ENCODE measurements at places on chromosomes 13 and 19.

GRCh38 chr19:55440411-55441105 is 2.5 kb downstream of the SHISA7 start:
- H3K4me3 ChIP-seq: no peak overlapping the region
- H3K4me1 ChIP-seq: peaks cover 10% of the 10 kb centered on the region
- no peak for DNase-seq
- H3K36me3 ChIP-seq: peaks cover 5% of the 10 kb centered on the region
- H3K27me3 ChIP-seq: peaks cover 41% of the 10 kb centered on the region

DNA sequence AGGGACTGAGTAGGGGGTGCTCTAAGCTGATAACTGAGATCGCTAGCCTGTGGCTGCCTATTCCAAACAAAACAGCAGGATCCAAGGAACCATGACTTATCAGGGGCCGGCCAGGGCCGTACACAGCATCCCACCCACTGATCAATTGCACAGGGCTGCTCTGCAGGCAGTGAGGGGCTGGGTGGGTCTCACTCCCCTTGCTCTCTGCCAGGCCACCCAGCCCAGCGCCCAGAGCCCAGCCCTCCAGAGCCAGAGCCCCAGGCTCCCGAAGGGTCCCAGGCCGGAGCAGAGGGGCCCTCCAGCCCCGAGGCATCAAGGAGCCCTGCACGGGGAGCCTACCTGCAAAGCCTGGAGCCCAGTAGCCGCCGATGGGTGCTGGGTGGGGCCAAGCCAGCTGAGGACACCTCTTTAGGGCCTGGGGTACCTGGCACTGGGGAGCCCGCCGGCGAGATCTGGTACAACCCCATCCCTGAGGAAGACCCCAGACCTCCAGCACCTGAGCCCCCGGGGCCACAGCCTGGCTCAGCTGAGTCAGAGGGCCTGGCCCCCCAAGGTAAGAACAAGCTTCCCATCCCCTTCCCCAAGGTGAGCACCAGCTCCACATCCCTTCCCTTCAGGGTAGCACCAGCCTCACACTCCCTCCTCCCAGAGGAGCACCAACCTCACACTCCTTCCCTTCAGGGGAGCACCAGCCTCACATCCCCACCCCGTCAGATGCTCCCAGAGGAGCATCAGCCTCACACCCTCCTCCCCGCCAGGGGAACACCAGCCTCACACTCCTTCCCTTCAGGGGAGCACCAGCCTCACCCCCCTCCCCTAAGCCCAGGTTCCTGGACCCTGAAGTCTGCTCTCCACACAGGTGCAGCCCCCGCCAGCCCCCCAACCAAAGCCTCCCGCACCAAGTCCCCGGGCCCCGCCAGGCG is 1.9 kb downstream of the SYDE1 start:
- peaks cover 22% of the 10 kb centered on the region for H3K36me3 ChIP-seq
- H3K27me3 ChIP-seq: peaks cover 5% of the 10 kb centered on the region
- H3K4me3 ChIP-seq: peak overlapping the region; percentile 94
- H3K27ac ChIP-seq: peak overlapping the region; percentile 85

DNA sequence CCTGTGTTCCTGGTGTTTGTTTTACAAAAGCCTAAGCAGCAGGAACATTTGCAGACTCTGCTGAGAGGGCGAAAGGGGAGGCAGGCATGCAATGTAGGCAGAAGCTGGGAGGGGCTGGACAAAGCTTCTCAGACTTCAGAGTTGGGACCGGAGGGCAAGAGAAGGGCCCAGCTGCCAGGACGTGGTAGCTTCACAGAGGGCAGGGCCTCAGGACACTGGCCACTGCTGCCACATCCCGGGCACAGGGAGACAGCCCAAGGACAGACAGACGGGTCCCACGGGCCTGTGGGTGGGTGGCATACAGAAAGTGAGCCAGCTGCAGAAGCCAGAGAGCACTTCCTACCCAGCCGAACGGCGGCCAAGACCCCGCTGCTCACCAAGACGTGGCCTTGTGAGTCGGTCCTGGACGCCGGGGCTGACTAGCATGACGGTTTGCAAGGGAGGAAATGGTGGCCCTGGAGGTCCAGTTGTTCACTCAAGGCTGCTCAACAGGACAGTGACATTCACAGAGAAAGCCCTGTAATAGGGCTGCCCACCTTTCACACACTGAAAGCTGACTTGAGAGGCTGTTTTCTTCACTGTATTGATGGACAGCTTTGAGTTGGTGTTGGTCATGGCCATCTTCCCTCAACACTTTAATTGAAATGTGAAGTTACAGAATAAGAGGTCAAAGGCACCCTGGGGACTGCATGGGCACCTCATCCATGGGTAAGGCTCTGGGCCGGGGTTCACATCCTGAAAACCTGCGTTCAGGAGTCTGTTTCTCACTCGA is 23.7 kb upstream of the TFDP1 start:
- H3K36me3 ChIP-seq: no peaks in the 10 kb centered on the region
- no peak for DNase-seq
- no peak overlapping the region for H3K27ac ChIP-seq
- H3K27me3 ChIP-seq: peaks cover 8% of the 10 kb centered on the region
- H3K4me3 ChIP-seq: no peak overlapping the region
- peaks cover 7% of the 10 kb centered on the region for H3K4me1 ChIP-seq

DNA sequence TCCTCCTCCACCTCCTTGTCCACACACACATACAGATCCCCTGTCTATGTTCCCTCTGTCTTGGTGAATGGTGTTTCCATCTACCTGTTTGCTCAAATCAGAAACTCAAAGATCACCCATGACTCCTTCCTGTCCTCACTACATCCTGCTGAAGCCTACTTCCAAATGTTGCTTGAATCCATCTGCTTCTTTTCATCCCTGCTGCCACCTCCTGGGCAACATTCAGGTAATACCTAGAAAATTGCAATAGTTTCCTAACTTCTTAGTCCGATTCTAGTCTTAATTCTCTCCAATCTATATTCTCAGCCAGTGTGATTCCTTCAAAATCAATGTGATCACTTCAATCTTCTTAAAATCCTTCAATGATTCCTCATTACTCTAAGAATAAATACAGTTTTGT is 155.5 kb upstream of the STARD13 start:
- no peak overlapping the region for H3K4me3 ChIP-seq
- H3K27ac ChIP-seq: no peak overlapping the region
- H3K4me1 ChIP-seq: peaks cover 7% of the 10 kb centered on the region
- DNase-seq: peak; percentile 23

DNA sequence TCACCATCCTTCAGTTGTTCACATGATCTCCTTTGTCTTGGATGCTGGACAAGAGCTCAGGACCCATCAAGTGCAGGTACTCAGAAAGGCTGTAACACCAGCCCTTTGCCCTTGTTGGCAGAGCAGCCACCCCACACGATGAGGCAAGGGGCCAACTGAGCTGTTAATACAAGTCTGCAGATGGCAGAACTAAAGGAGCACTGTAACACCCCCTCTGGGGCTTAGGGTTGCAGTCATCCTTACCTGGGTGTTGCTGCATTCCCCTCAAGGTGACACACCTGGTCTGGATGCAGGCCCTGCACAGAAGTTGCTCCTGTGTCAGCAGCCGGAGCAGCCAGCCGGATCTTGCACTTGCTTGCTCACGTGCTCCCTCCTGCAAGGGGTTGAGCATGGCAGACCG is 52.0 kb downstream of the STARD13 start:
- peak overlapping the region; percentile 53 for H3K27ac ChIP-seq
- no peaks in the 10 kb centered on the region for H3K27me3 ChIP-seq
- H3K4me3 ChIP-seq: no peak overlapping the region
- H3K4me1 ChIP-seq: peaks cover 95% of the 10 kb centered on the region

DNA sequence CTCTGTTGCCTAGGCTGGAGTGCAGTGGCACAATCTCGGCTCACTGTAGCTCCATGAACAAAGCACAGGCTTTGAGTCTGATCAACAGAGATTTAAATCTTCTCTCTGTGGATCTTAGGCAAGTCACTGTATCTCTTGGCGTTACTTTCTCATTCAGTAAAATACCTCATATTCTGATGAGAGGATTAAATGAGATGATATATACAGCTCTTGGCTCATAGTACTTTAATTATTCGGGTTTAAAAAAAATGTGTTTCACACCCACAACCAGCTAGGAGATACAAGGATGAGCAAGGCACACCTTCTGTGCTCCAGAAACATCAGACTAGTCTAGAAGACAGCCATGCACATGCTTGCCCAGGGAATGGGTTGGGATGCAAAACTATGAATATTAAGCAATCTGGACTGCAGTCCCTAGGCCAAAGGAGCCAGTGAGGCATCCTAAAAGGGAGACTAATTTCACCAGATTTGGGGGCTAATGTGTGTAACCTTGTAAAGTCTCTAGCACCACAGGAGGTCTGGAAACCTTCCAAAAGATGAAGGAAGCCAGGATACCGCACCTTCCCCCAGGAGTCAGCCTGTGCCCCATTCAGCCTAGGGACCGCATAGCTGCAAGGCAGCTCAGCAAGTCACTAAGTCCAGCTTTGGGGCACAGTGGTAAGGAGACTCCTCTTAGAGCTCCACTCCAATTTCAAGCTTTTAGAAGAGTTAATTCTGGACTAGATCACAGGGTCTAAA is 2.5 kb downstream of the VPS36 start:
- peaks cover 9% of the 10 kb centered on the region for H3K36me3 ChIP-seq
- H3K27me3 ChIP-seq: no peaks in the 10 kb centered on the region
- no peak overlapping the region for H3K27ac ChIP-seq
- H3K4me1 ChIP-seq: peaks cover 40% of the 10 kb centered on the region
- H3K4me3 ChIP-seq: no peak overlapping the region

DNA sequence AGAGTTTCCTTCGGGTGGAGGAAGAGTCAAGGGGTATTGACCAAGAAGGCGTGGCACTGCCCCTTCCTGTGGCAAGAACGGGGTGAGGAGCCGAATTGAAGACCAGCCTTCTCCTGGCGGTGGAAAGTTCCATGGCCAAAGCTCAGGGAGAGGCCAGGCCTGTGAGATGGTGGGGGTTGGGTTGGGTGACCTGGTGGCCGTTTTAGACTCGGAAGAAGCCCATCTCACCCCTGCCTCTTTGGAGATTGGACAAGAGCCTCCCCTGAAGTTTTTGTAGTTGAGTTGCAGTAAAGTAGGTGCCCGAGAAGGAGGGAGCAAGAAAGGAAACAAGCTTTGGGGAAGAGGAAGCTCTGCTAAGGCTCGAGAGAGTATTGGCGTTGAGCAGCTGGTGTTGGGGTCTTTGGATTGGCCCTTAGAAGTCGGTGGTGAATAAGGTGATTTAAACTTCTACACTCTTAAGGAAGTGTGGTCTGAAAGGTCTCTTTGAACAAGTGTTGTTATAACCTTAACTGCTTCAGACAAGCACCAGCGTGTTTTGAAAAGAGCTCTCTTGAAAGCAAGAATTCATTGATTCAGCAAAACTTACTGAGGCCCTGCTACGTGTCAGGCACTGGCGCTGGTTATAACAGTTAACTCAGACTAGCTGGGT is 964 bp downstream of the SPINT2 start:
- peaks cover 5% of the 10 kb centered on the region for H3K27me3 ChIP-seq
- H3K4me3 ChIP-seq: peak overlapping the region; percentile 55
- no peaks in the 10 kb centered on the region for H3K36me3 ChIP-seq
- H3K4me1 ChIP-seq: peaks cover 44% of the 10 kb centered on the region
- no peak overlapping the region for H3K27ac ChIP-seq
- no peak for DNase-seq

- no peak overlapping the region for H3K4me3 ChIP-seq
- DNase-seq: no peak
- H3K36me3 ChIP-seq: no peaks in the 10 kb centered on the region
- H3K27ac ChIP-seq: no peak overlapping the region
- H3K4me1 ChIP-seq: no peaks in the 10 kb centered on the region
Measured at GRCh38 chr19:45922281-45922680, 7.7 kb upstream of the NANOS2 start.

GRCh38 chr13:37127691-37128241 is 22.3 kb upstream of the CSNK1A1L start:
- H3K27me3 ChIP-seq: no peaks in the 10 kb centered on the region
- H3K27ac ChIP-seq: peak overlapping the region; percentile 89
- peak overlapping the region; percentile 75 for H3K4me3 ChIP-seq
- peak; percentile 61 for DNase-seq
- peaks cover 11% of the 10 kb centered on the region for H3K36me3 ChIP-seq
- H3K4me1 ChIP-seq: peaks cover 39% of the 10 kb centered on the region

DNA sequence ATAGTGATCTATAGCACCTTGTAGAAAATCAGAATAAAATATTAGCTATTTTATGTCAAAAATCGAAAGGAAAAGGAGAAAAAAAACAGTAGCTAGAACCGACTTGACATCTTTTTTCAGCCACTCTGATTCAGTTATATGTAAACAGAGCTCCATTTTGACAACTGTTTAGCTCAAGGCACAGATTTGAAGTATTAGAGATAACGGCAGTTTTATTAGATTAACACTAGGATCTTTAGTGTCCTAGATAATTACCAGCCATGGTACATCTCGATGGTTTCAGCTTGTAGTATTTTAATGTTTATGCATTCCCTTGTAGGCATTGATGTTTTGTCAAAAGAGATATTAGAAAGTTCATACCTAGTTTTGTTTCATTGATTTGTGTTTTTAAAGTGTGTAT is 67.3 kb downstream of the PCDH17 start:
- no peak overlapping the region for H3K27ac ChIP-seq
- H3K4me3 ChIP-seq: no peak overlapping the region
- DNase-seq: no peak
- H3K4me1 ChIP-seq: no peaks in the 10 kb centered on the region
- H3K27me3 ChIP-seq: no peaks in the 10 kb centered on the region

- H3K27me3 ChIP-seq: peaks cover 2% of the 10 kb centered on the region
- no peaks in the 10 kb centered on the region for H3K36me3 ChIP-seq
- DNase-seq: no peak
- H3K4me3 ChIP-seq: no peak overlapping the region
- no peak overlapping the region for H3K27ac ChIP-seq
Measured at GRCh38 chr19:34588249-34588648, 88.7 kb downstream of the SCGB2B2 start.

DNA sequence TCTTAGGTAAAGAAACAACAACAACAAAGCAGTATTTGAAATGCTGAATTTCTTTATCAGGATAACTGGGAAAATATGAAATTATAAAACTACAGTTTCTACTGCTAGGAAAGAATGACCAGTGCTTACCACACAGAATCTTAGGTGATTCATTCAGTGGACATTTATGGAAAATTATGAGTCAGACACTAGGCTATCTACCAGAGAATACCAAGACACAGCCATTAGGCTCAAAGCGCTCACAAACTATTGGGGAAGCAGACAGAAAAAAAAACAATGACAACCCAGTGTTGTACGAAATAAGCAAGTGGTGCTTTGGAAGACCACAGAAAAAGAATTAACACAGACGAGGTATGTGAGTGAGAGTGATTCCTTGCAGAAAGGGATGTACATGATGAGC is 1019.5 kb downstream of the PCDH9 start:
- no peaks in the 10 kb centered on the region for H3K27me3 ChIP-seq
- peak overlapping the region; percentile 72 for H3K4me3 ChIP-seq
- H3K27ac ChIP-seq: peak overlapping the region; percentile 86
- peak; percentile 90 for DNase-seq
- peaks cover 39% of the 10 kb centered on the region for H3K4me1 ChIP-seq

DNA sequence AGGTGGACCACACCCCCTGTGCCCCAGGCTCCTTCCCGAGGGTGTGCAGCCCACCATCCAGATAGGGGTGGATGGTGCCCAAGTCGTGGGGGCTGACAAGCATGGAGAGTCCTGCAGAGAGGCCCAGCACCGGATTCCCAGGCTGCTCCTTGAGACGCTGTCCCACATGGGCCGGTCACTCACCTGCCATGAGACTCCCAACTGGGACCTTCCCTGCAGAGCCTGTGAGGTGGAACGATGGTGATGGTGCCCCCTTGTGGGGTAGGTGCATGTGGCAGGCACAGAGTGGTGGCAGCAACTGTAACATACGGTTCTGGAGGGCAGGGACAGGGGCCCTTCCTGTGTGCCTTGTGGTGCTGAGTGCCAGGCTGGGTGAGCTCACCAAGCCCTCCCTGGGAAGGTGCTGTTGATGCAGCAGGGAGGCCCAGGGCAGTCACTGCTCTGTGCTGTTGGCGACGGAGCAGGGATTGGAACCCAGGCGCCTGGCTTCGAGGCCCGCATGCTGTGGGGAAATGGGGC is 33.1 kb downstream of the PPP1R37 start:
- no peaks in the 10 kb centered on the region for H3K36me3 ChIP-seq
- peaks cover 16% of the 10 kb centered on the region for H3K4me1 ChIP-seq
- H3K4me3 ChIP-seq: no peak overlapping the region
- H3K27ac ChIP-seq: peak overlapping the region; percentile 26
- peak; percentile 53 for DNase-seq
- H3K27me3 ChIP-seq: no peaks in the 10 kb centered on the region

All from HFFc6 (cell line).